PC-9 (cell line): ENCODE measurements at places on chromosomes 2 and 18.

DNA sequence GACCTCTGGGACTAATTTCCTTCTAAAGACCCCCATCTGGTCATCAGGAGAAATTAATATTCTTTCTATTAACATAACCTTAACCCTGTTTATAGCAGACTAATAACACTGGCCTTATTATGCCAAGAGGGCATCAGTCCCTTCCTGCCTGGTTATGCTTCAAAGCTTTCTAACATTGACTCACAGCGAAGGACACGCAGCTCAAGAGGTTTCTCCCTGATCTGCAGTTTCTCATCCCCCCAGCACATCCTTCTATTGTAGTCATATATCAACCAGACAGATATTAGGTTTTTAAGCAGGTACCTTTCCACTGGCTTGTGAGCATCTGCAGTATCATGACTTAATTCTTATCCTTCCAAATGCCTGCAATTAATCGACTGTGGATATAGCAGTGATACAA is 100.0 kb upstream of the CXCR4 start:
- no peak for DNase-seq

DNA sequence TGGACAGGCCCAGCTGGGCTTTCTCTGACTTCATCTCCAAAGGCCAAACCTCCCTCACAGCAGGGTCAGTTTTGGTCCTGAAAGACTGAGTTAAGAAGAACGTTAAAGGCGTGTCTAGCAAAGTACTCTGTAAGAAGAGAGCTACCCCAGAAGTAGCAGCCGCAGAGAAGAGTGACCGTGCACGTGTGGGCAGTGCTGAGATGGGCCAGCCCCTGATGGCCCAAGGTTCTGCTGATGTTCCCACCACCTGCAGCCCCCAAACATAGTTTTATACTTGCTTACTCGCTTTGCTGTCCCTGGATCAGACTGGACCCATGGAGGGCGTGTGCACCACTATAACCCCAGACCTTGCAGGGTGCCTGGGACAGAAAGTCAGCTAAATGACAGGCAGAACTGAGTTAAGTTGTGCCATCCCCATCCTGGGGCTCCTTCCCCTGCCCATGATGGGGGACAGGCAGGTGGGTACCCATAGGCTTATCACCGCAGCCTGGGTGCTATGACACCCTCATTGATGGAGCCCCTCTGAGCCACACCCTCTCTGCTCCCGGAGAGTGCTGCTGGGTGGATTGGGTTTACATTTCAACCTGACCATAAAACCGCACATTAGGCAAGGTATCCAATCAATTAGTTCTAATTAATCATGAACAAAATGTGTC is 367.3 kb upstream of the HS6ST1 start:
- no peak for DNase-seq

DNA sequence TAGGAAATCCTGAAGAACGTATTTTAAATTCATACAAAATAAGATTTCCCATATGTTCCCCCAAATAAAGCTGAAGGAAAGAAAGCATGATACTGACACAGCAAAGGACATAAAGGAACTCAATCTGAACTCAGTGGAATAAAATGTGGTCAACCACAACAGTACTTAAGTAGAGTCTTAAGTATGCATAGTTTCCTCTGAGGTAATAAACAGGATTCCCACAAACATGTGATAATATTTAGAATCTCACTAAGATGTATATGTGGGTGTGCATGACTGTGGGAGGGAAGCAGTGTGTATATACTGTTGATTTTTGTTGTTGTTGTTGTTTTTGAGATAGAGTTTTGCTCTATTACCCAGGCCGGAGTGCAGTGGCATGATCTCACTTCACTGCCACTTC is 69.3 kb downstream of the NOL10 start:
- DNase-seq: no peak

GRCh38 chr2:10303181-10303693 is 533 bp downstream of the HPCAL1 start:
- no peak for DNase-seq

DNA sequence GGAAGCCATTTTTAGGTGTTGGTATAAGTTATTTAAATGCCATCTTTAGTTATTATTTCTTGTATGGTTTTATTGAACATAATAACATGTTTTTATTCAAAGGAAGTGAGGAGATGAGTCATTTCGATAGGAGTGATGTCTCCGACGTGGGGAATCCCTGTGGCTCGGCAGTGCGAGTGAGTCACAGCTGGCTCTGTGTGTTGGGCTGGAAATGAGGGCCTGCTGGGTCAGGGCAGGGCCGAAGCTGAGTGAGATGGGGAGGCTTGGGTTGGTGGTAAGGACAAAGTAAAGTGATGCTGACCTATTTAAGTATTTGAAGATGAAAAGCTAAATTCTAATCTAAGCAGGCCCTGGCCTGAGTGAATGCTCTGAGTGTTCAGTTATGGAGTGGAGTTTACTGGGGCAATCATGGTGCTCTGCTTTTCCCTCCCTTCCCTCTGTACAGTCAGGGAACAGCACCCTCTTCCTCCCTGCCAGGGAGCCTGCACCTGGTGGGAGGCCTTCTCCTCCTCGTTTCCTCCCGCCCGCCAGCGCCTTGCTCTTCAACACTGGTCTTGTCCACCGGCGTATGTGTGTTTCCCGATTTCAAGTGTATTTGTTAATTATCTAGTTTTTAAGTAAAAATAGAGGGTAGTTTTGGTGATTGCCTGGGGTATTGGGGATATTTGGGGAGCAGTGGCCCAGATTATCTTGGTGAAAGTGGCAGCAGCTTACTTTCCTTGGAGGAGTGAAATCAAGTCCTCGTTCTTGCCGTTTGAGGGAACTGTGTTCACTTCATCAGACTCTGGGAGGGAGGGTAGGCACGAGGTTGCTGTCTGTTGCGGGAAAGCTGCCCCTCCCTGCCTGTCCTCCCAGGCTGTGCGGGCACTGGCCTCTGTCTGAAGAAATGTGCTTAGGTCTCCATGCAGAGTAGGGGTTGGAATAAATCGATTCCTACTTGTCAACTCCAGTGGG is 157.0 kb downstream of the LDLRAD4 start:
- no peak for DNase-seq

DNA sequence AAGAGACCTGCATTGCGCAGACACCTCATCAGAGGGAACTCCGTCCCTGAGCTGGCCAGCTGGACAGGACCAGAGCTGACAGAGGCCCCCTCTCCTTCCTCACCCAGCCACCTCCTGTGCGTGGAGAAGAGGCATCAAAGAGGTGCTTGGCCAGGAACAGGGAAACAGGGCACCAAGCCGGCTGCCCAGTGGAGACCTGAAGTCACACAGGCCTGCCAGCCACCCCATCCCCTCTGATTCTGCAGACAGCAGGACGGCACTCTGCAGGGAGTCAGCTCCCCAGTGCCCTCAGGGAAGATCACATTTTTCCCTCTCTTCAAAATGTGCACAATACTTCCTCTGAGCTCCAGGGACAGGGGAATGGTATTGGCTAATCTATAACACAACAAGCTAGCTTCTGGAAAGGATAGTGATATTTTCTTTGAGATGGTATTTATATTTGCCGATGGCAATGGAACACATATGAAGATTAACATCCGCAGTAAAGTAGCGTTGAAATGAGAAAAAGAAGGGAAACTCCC is 30.5 kb downstream of the SLC1A4 start:
- DNase-seq: no peak

DNA sequence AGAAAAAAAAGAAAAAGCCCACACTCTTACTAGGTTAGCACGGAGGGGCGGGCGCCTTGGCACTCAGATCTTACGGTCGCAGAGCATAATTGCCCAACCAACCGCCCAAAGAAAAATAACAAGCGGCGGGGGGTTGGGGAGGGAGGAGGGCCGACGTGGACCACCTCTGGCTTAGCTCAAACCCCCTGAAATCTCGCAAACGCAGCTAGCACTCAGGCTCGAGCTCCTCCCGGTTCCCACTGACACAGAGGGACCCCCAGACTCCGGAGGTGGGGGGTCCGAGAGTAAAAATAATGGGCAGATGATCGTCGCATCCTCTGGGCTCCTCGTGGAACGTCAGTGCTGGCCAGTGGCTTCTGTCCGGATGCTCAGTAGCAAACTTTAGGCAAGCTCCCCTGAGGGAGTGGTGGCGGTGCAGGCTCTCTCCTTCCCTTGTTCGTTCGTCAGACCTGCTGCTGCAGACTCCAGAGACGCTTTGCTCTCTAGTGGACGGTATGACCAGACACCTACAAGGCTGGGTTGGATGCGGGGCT is 12.0 kb downstream of the CATIP start:
- no peak for DNase-seq

GRCh38 chr2:221323513-221323912 is 248.6 kb downstream of the EPHA4 start:
- no peak for DNase-seq

- DNase-seq: no peak
Measured at GRCh38 chr2:230124757-230125431, 56.2 kb upstream of the SLC16A14 start.

GRCh38 chr2:160347269-160347863 is 146.2 kb downstream of the RBMS1 start:
- no peak for DNase-seq

- no peak for DNase-seq
Measured at GRCh38 chr2:3143602-3144001, 234.0 kb downstream of the EIPR1 start.

DNA sequence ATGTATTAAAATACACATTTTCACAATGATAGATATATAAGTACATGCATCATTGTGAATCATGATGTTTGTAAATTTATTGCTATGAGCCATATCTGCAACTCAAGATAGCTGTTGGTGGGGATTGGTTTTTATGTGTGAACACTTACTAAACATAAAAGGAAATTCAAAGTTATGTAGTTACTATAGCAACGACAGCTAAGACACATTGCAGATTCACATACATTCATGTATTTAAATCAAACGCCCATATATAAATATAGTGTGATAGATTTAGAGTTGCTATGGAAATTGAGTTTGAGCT is 65.6 kb downstream of the MAPRE2 start:
- DNase-seq: no peak

- peak; percentile 31 for DNase-seq
Measured at GRCh38 chr18:52288403-52289004, 51.5 kb upstream of the DCC start.

- no peak for DNase-seq
Measured at GRCh38 chr18:55128437-55128836, 169.2 kb upstream of the CCDC68 start.

DNA sequence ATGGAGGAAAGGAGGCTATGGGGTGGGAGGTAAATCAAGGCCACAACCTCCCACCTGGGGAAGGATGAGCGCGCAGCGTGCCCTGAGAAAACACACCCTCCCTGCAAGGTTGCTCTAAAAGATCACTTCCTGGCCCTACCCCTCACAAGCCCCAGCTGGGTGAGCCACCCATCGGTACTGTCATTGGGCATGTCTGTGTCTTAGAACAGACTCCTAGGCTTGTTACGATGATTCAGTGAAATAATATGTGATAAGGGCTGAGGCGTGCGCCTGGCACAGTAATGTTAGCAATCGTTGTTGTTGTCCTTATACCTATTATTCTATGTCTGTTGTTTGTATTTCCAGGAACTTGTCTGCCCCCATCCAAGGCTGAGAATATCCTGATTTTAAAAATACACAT is 175.1 kb downstream of the ZFP36L2 start:
- DNase-seq: peak; percentile 74

- no peak for DNase-seq
Measured at GRCh38 chr18:42480441-42480840, 525.4 kb downstream of the PIK3C3 start.

GRCh38 chr18:40956213-40956612 is 998.8 kb upstream of the PIK3C3 start:
- DNase-seq: no peak

- DNase-seq: no peak
Measured at GRCh38 chr2:122519366-122519765, 763.9 kb downstream of the TSN start.

DNA sequence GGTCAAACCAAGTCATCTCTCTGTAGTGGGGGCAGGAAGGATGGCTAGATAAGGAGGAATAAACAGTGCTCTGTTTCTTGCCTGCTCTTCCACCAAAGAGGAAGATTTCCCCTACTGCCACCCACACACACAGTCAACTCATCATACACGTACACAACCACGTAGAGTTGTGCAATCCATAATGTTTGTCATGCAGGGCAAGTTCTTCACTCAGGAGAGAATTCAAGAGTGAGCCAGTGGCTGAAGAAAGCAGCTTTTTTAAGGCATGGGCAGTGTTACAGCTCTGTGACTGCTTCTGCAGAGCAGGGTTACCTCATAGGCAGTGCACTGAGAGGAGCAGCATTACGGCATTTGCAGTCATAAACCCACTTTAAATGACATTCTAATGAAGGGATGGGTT is 283.0 kb downstream of the RND3 start:
- DNase-seq: no peak

DNA sequence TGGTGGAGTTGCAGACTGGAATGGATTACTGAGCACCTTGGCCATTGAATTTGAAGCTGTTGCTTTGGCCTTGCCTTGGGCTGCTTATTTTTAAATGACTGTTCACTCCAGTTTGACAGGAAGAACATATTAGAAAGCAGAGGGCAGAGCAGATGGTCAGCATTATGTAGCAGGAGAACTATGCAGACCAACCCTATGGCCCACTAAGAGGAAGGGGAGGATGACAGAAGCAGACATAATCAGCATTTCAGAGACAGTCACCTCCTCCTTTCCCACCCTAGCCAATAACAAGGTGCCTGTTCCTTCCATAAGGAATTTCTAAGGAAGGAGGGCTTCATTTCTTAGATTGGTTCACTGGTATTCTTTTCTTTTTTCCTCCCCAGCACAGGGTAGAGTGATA is 2.4 kb downstream of the CHRNA1 start:
- DNase-seq: no peak

DNA sequence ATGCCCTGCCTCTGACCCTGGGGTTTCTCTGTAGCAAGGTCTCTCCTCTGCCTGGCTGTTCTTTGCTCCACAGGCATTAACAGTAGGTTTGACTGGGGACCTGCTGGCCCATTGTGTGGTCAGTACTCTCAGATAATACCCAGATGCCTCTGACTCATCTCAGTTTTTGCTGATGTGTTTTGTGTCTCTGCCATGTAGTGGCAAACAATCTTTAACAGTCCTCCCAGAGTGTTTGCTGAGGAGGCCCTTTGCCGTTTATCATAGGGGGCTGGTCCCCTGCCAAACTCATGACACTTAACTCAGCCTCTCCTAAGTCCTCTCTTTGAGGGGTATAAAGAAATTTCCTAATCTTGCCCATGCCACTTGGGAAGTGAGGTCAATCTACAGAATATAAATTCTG is 793.7 kb upstream of the FANCL start:
- no peak for DNase-seq

DNA sequence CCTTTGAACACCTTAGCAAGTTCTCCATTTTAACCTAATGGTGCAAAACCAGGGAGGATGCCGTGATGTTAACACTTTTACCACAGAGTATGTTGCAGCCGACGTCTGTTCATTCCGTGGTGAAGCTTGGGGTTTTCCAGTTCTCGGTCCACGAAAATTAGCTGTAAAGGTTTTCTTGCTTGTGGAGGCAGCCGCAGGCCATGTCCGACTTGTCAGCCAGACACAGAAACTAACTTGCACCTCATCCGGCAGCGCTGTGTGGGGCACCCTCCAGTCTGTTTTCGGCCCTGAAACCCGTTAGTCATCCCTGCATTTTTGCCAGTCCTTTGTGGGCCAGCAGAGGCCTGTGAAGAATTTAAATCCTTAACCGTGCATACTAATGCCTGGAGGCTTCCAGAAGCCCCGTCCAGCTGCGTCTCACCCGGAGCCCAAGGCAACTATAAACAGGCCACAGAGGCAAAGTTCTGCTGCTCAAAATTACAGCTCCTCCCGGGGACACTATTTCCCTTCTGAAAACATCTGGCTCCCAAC is 70.6 kb downstream of the SH3YL1 start:
- no peak for DNase-seq
